Caki2 (cell line): ENCODE measurements at places on chromosomes 4 and X. TPM values are rescaled to one million over a fixed set of nuclear protein-coding genes. Genes with fewer than 3 reads are reported as not detected.

DNA sequence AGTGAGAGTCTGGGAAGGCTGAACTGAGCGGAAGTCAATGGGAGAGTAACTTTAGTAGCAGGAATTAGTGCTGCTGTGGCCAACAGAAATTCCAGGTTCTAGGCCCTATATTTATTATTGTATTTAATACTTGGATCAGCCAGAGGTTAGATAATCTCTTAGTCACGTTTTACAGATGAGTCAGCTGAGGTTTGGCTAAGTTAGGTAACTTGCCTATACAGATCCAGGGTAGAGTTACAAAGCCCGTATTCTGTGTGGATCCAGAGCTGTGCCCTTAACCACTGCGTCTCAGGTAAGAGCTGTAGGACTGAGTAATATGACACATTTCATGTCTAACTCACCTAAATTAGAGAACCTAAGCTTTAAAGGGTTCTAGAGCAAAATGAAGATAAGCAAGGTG is 20.5 kb downstream of the PSMD10 start:
- DNase-seq: no peak

DNA sequence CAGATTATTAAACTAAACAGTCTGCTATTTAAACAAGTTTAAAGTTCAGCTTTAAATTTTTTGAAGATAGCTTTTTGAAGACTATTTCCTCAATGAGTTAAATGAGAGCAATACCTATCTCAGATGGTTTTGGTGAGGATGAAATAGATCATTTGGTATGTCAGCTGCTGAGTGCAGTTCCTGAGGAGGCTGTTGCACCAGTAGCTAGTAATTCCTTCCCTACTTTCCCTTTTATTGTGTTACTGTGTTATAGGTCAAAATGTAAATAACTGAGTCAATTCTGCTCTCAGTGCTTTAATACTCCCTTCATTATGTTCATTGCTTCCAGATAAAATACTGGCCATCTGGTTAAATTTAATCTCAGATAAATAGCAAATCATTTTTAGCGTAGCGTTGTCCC is 48.6 kb downstream of the BMPR1B start:
- DNase-seq: no peak

DNA sequence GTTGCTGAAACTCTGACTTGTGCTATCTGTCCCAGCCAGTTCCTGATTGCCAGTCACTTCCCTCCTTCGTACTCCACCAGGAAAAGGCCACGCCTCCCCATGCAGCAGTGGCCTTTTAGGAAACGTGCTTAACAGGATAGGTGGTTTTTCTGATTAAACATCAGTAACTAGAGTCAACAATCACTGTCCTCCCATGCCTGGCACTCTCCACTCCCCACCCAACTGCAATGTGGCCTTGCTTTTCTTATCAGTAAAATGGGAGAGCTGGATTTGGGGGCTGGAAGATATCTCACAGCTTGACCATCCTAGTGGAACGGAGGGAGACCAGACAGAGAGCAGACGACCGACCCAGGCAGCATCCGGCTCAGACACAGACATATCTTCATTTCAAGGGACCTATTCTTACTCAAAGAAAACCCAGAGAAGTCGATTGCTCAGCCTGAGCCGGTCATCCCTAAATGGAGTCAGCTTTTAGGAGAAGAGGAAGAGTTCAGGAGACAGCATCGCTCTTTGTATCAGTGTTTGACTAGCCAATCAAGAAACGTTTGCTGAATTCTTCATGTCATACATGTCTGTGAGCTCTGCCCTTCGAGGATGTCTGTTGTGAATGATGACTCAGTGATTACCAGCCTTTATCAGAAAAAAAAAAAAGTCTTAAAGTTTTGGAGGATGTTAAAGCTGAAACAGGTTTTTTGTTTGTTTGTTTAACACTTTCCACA is 12.7 kb upstream of the UBA6 start:
- DNase-seq: peak; percentile 85

DNA sequence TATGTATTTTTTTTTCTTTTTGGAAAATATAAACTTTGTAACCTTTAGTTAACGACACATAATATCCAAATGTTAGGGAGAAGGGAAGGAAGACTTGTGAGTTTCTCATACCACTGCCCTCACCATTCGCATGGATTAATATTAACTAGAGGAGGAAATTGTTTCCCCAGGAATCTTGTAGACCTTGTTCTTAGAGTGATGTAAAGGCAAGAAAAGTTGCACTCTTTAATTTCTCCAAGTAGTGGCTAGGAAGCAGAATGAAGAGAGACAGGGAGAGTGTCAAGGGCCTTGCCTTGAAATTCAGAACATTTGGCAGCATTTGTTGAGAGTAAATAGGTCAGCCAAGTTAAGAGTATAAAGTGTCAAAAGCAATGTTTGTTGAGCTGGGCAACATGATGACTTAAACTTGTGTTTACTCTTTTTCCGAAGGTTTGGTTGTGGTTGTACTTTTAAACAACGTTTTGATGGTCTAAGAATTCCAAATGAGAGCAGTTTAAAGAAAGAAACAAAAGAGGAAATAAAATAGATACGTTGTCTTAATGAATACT is 105.7 kb downstream of the TENM3 start:
- no peak for DNase-seq

GRCh38 chrX:130028196-130028595 is 45.8 kb downstream of the BCORL1 start:
- DNase-seq: no peak

DNA sequence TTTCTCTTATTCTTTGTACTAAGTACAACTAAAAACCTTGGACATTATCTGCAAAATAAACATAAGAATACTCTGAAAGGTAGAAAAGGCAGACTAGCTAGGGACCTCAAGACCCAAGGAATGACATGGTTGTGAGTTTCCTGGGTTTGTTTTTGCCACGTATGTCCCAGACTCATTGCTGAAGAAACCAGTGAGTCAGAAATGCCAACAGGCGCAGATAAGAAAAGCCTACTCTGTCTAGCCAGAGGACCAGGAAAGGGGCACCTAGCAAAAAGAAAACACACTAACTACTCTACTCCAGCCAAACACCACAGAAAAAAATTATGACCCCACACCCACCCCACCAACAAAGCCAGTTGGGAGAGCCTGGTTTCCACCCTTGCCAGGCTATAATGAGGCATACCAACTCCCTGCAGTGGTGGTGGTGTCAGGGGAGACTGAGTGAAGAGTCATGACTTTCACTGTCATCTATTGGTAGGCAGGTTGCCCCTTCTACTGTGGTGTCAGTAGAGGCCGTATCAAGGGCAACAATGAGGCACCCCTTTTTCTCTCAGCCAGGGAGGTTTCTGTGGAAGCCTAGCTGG is 10.9 kb downstream of the MTMR1 start:
- no peak for DNase-seq

FGFR3 gene
- 8.6 and 9.6 TPM in 2 replicates for total RNA-seq

REELD1 gene
- 0.74 TPM in 1 of 2 replicates, not detected in the other for total RNA-seq

SRP72 gene
- 14.5 and 18.3 TPM in 2 replicates for total RNA-seq

APLN gene
- 0.06 and 0.07 TPM in 2 replicates for total RNA-seq

CXorf49 gene
- not detected in 2 replicates for total RNA-seq
